ENCODE measurements at places on chromosomes 13 and 19.

DNA sequence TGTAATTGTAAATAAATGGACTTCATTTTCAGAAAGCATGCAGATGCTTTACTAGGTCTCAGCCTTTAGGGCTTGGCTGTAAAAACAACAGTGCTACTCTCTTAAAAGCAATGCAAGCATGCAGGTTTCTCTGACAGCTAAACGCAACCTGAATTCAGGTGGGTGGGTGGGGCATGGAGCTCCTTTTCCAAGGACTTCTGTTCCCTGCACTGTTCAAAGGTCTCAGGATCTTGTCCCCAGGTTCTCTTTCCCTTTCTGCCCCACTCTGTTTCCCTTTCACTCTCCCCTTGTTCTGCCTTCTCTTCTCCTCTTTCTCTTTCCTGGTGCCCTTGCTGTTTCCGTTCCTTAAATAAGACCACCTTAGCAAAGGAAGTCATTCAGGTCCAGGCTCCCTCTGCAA, 1527.5 kb upstream of the SLC10A2 start:
- DNase-seq, result no peak

DNA sequence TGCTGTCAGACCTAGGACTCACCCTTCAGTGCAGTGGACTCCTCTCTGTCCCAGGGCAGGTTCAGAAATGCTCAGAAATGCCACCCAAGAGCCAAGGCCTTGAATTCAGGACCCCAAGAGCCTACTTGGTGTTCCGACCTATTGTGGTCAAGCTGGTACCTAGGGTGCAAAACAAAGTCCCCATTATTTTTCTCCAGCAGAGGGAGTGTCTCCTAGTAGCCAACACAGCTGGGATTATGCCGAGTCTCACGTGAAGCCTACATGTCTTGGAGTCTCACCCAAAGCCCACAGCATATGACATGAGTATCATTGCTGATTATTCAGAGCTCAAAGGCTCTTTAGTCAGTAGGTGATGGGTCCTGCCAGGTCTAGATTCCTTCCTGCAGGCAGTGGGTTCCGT, 671.1 kb upstream of the SPRY2 start:
- DNase-seq, result no peak

DNA sequence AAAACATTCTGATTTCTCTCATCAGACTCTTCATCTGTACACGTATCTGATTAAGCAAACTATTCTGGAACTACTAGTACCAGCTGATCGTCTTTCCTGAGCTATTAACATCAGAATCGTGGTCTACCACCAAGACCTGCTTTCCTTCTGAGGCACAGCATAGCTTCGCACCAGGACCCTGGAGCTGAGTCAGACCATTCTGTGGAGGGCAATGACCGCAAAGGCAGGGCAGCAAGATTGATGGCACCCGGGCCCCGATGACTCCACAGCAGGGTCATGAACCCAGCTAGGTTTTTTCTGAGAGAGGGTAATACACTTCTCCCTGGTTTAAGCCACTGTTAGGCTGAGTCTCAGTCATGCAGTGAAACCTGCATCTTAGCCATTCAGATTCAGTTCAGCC, 158.7 kb upstream of the GPR12 start:
- no peak for DNase-seq

- no peak for DNase-seq
Observed at GRCh38 chr19:45526971-45527370, 19.7 kb downstream of the VASP start.

GRCh38 chr19:10027158-10027997, 14.1 kb downstream of the RDH8 start:
- peak; percentile 78 for DNase-seq

GRCh38 chr13:26019881-26020870, 31.6 kb downstream of the SHISA2 start:
- DNase-seq, result no peak

DNA sequence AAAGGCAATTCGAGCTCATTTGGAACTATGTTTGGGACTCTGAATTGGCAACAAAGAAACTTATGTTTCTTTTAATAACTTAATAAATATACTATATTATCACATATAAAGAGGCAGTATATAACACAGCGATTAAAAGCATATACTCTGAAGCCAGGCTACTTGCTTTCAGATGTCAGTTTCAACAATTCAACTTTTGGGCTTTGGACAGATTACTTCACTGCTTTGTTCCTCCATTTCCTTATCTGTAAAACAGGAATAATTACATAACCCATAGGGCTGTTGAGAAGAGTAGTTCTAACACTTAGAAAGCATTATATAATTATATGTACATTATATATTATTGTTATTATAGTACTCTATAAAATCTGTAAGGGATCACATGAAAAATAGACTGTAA, 107.2 kb downstream of the EDNRB start:
- no peak for DNase-seq

DNA sequence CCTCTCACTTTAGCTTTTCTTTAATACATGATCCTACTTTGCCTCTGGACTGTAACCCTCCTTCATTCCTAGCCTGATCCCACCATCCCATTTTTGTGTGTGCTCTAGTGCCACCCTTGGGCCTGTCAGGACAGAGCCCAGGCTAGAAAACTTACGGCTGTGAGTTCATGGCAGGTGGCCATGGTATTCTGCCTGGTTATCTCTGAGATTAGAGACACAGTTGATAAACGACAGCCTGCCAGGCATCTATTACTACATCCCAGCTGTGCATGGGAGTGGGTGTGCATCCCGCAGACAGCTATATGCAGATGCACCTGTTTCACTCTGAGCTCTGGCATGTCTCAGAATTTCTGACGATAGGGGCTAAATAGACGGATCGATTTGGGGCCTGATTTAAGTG, 110.9 kb downstream of the HS6ST3 start:
- DNase-seq, result no peak

- no peak for DNase-seq
Observed at GRCh38 chr19:32012206-32012605, 333.2 kb upstream of the ZNF507 start.

DNA sequence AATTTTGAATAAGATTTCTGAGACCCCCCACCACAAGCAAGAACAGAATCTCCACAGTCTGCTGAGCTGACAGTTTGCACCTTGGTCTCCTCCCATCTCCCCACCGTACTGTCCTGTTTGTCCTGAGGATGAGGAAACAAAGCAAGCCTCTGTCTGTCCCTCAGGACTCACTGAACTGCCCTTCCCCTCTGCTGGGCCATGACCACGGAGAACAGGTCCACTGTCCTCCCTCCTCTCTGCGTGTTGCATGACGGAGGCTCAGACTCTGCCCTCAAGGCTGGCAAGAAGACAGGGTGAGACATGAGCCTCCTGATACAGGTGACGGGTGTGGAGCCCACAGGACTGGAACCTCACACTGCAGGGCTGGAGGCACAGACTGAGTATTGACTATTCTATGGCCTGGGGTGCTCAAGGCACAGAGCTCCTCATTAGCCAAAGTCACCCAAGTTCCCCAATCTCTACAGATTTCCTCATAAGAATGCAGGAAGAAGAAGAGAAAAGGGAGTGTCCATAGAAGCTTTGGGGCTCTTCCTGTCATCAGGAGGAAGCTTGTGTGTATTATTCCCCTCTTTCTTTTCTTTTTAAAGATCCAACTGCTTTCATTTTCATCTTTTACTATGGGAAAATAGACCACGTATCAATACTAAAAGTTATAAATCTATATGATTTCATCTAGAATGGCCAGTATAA, 22.4 kb upstream of the RGCC start:
- no peak for DNase-seq

GRCh38 chr13:113591750-113592149, 7.2 kb downstream of the TFDP1 start:
- no peak for DNase-seq

DNA sequence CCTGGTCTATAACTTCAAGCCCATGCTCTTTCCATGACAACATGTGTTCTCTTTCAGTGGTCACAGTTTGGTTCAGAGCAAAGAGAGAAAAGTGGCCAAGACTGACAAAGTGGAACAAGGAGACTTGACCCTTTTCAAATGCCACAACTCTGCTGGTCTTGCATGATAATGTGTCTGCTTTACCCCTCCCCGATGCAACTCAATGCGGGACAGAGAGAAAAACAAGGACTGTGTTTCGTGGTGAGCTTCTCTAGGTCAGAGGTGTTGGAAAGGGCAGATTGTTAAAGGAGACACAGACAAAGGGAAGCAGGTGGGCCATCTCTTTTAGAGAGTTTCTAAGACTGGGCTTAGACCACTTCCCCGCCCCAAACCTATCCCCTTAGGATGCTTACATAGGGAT, 61.6 kb upstream of the SERTM1 start:
- DNase-seq, result no peak

DNA sequence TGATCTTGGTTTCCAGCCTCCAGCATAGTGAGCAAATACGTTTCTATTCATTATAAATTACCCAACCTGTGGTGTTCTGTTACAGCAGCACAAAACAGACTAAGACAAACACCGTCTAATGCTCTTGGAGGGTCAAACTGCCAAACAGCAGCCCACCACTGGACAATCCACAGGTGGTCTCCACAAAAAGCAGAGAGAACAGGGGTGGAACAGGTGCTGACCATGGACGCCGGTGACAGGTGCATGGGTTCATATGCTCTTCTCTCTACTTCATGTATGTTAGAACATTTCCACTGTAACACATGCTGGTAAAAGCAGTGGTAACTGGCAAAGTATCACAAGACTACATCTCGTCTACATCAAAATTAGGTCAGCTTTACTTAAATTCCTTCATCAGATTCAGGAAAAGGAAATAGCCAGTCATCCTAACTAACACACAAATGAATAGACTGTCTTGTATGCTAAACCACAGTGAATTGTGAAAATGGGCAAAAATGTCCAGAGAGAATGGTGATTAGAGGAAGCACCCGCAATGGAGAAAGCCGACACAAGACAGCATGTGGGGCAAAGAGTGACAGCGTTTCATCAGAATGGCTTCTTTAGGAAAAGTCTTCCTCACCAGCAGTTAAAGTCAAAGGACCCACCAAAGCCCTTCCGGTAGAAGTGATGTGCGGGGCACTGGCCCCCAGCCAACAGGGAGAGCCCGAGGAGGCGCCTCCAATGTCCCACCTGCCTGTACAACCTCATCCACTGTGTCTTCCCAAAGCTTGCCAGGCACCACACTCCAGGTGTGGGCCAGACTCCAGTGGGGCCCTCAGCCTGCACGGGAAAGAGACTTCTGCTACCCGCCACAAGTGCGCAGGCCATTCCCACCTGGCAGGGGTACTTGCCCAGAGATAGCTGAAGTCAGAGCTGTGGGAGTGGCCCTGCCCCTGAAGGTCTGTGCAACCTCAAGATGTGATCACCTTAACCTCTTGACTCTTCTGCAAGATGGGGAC, 6.5 kb downstream of the CARS2 start:
- no peak for DNase-seq

- DNase-seq, result no peak
Observed at GRCh38 chr13:71814806-71815360, 52.1 kb downstream of the DACH1 start.

- DNase-seq, result no peak
Observed at GRCh38 chr13:71274923-71275608, 591.9 kb downstream of the DACH1 start.

DNA sequence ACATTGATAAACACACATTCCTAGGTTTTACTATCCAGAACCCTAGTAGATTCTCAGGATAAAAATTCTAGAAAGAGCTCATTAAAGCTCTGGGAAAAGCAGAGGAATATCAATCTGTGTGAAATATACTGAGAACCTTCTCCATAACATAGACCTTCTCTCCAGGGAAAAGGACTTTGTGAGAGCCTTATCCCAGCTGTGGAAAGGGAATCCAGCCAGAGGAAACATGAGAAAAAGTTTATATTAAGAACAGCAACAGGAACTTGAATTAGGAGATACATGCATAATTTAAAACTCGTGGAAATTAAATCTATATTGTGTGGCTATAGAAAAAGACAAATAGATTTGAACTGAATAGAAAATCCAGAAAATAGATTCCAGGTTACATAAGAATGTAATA, 1639.9 kb downstream of the EFNB2 start:
- no peak for DNase-seq

DNA sequence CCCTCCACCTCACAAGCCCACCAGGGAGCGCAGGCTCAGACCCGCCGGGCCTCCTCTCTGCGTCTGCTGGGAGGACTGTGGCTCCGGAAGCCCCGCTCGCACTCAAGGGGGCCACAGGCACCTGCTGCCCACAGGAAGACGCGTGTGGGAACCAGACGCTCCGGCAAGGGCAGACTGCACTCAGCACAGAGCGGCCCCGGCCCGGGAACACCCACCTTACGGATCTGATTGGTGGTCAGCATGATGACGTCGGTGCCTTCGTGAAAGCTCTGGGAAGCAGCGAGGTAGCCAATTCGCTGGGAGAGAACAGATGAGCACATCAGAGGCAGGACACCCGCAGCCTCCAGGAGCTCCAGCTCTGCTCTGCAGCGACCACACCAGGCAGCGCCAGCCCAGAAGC, 14.6 kb downstream of the AP3D1 start:
- DNase-seq, result no peak

- no peak for DNase-seq
Observed at GRCh38 chr19:18415178-18415867, 3.9 kb upstream of the SSBP4 start.

GRCh38 chr13:74325106-74325505, 190.9 kb upstream of the KLF12 start:
- DNase-seq, result no peak

GRCh38 chr13:31431722-31432137, 232.0 kb downstream of the B3GLCT start:
- DNase-seq, result peak; percentile 27

DNA sequence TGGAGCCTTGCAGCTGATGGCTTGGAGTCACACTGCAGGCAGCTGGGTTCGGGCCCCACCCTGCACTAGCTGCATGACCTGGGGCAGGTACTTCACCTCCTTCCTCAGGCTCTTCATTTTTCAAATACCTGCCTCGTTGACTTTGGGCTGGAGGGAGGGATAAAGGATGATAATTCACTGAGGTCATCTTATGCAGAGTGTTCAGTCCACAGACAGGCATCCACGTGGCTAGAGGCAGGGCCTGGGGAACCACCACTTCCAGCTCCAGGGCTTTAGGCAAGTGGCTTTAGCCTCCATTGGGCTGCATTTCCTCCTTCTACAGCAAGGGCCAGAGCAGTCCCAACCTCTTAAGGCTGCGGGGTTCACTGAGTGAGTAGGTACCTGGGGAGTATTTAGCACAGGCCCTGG, 84.8 kb downstream of the SIPA1L3 start:
- DNase-seq, result no peak

DNA sequence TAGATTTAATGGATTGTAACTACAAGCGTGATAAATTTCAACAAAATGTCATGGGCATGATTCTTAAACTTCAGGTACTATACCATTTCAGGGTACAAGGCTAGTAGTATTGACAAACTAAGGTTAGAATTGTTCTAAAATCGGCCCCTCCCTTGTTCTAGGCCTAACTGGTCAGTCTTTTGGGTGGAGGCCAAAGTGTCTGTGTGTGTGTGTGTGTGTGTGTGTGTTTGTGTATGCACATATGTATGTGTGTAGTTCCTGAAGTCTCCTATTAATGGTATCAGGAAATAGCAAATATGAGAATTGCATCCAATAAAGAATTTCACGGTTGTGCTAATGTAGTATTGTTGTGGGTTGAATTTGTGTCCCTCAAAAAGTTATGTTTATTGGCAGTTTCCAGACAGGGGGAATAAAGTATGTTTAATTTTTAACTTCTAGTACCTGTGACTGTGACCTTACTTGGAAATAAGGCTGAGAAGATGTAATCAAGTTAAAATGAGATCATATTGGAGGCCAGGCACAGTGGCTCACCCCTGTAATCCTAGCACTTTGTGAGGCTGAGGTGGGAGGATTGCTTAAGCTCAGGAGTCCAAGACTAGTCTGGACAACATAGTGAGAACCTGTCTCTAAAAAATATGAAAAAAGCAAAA, 119.2 kb downstream of the KLF5 start:
- DNase-seq, result no peak

- DNase-seq, result no peak
Observed at GRCh38 chr19:45716359-45717130, 14.2 kb downstream of the FBXO46 start.

All from NCI-H460 (cell line).